AG04450 (cell line): ENCODE measurements at places on chromosomes 16 and 17.

GRCh38 chr17:64038331-64039105, 18.1 kb upstream of the ICAM2 start:
- DNase-seq, result no peak

GRCh38 chr17:49516180-49516579, 21.1 kb downstream of the NGFR start:
- no peak for DNase-seq

GRCh38 chr17:71019699-71020098, 850.4 kb downstream of the KCNJ2 start:
- no peak for DNase-seq

- DNase-seq, result no peak
Measured at GRCh38 chr16:22751685-22752084, 62.3 kb upstream of the HS3ST2 start.

DNA sequence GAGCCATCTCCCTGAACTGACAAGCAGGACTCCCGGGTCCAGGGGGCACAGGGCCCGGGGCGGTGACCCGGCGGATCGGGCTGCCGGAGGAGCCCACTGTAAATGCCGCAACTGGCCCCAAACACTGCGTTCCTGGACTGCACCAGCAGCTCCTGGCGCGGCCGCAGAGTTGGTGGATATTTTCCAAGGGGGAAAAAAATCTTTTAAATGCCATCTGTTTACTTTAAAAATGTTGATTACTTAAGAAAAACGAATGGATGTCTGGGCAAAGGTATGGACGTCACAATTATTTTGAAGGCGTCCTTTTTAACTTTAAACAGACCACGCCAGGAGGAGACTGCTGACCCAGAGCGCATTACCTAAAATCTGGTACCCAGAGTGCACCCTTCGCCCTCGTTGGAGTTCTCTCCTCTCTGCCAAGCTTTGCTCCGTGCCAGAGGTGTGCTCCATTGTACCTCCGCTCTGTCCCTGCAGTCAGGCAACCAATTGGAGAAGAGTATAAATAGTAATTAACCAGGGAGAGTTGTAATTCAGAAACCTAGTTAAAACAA, 3.4 kb downstream of the HS3ST3B1 start:
- DNase-seq, result no peak

- DNase-seq, result no peak
Measured at GRCh38 chr16:80303691-80304090, 237.1 kb upstream of the DYNLRB2 start.

DNA sequence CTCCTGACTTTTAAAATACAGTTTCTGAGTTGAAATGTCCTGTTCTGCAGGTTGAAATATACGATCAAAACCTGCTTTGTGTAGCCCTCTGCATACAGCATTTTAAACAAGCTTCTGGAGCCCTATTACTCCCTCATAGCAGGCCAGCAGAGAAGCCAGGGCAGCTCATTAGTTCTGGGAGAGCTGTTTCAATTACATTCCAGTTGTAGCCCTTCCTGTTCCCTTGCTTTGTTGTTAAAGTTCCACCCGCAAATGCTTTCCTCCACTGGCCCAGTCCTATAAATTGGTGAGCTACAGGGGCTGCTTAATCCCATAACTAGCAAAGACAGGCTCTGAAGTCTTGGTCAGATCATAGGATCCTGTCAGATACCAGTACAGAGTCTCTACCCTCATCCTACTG, 162.5 kb downstream of the SLC39A11 start:
- DNase-seq, result no peak

DNA sequence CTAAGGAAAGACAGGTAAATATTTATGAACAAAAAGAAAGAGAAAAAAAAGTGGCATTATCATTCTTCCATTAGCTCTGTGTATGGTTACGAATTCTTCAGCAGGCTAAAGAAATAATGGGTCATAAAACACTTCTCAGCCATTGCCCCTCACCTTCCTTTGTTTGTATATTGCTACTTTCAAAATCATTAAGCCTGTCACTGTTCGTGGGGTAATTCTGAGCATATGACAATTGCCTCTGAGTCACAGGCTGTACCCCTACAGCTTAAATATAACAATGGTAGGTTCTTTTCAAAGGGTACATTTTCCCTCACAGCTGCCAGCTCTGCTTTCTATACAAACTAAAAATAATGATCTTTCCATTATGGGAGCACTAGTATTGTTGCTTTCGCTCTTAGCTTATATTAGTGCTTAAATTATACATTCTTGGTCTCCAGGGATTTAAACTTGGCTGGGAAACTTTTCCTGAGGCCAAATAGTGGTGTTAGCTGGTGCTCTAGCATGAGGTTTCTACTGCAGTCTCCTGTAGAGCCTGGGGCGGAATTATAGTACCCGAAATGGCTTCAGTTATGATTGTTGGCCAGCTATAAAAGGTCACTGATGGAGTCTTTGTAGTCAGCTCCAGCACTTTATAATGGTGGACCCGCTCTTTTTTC, 74.7 kb upstream of the CDH11 start:
- DNase-seq, result no peak

- DNase-seq, result no peak
Measured at GRCh38 chr17:69473841-69474831, 59.6 kb downstream of the MAP2K6 start.

DNA sequence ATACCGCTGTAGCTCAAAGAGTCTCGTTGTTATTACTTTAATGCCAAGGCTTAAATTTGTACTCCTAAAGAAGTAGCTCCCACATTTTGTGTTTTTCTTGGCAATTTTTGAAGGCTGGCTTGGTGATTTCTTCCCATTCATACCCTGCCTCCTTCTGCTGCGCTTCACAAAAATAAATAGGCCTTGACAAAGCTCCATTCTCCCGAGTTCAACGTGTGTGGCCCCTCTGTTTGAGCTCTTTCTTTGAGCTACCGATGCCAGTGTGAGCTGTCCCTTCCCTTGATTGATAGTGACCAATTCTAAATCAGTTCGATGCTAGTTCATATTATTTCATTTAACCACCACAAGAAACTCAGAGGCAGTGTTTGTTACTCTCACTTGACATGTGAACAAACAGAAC, 96.8 kb downstream of the MAP2K6 start:
- DNase-seq, result no peak

DNA sequence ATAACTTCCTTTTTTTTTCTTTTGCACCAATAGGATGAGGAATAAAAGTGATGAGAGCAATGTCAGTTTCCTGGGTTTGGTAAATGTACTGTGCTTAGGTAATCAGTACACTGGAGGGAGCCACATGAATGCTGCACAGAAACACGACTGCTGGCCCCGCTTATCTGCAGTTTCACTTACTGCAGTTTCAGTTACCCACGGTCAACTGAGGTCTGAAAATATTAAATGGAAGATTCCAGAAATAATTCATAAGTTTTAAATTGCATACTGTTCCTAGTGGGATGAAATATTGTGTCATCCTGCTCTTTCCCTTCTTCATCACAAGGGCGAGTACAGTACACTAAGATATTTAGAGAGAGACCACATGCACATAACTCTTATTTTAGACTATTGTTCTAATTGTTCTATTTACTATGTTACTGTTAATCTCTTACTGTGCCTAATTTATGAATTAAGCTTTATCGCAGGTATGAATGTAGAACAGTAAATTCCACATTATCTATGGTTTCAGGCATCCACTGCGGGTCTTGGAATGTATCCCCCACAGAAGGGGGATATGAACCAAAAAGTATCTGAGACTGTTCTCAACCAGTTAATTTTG, 6.4 kb upstream of the LGALS3BP start:
- no peak for DNase-seq

GRCh38 chr16:86884390-86884650, 306.0 kb downstream of the FOXL1 start:
- DNase-seq, result no peak

- DNase-seq, result no peak
Measured at GRCh38 chr17:78184351-78184750, 2.5 kb downstream of the TK1 start.

GRCh38 chr17:2192367-2193057, 111.1 kb downstream of the SMG6 start:
- DNase-seq, result peak; percentile 93

- DNase-seq, result no peak
Measured at GRCh38 chr17:72556944-72557826, 436.4 kb downstream of the SOX9 start.

DNA sequence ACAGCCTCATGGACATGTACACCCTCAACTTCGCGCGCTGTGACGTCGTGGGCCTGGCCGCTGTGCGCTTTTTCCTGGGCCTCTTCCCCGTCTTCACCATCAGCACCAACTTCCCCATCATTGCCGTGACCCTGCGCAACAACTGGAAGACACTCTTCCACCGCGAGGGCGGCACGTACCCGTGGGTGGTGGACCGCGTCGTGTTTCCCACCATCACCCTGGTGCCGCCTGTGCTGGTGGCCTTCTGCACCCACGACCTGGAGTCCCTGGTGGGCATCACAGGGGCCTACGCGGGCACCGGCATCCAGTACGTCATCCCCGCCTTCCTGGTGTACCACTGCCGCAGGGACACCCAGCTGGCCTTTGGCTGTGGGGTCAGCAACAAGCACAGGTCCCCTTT, 23.5 kb downstream of the GRIN2C start:
- no peak for DNase-seq

- DNase-seq, result no peak
Measured at GRCh38 chr17:47295874-47296255, 27.9 kb upstream of the EFCAB13 start.

GRCh38 chr16:66427871-66428681, 981 bp downstream of the BEAN1 start:
- DNase-seq, result no peak
